T-cell (primary cell): ENCODE measurements at places on chromosomes 2 and 18.

GRCh38 chr2:120720231-120720630 lies 15.4 kb upstream of the GLI2 start:
- no peaks in the 10 kb centered on the region for H3K27me3 ChIP-seq
- H3K27ac ChIP-seq = no peak overlapping the region
- no peaks in the 10 kb centered on the region for H3K36me3 ChIP-seq
- DNase-seq = no peak
- H3K4me1 ChIP-seq = no peaks in the 10 kb centered on the region
- no peak overlapping the region for H3K4me3 ChIP-seq

- H3K4me3 ChIP-seq = no peak overlapping the region
- no peaks in the 10 kb centered on the region for H3K36me3 ChIP-seq
- H3K4me1 ChIP-seq = peaks cover 7% of the 10 kb centered on the region
- H3K27me3 ChIP-seq = no peaks in the 10 kb centered on the region
- H3K27ac ChIP-seq = peak overlapping the region; percentile 77
Measured at GRCh38 chr2:46545015-46545839, 65.9 kb downstream of the TMEM247 start.

- no peak overlapping the region for H3K27ac ChIP-seq
- H3K4me3 ChIP-seq = no peak overlapping the region
- DNase-seq = peak; percentile 72
- H3K36me3 ChIP-seq = no peaks in the 10 kb centered on the region
- H3K27me3 ChIP-seq = no peaks in the 10 kb centered on the region
- H3K4me1 ChIP-seq = no peaks in the 10 kb centered on the region
Measured at GRCh38 chr2:195498176-195498575, 158.8 kb upstream of the SLC39A10 start.

- H3K36me3 ChIP-seq = no peaks in the 10 kb centered on the region
- no peak for DNase-seq
- no peak overlapping the region for H3K4me3 ChIP-seq
- no peak overlapping the region for H3K27ac ChIP-seq
Measured at GRCh38 chr2:28276076-28276618, 116.5 kb upstream of the FOSL2 start.

GRCh38 chr2:230778350-230779063 lies 65.9 kb downstream of the CAB39 start:
- peak overlapping the region; percentile 9 for H3K27ac ChIP-seq
- no peaks in the 10 kb centered on the region for H3K27me3 ChIP-seq
- no peak overlapping the region for H3K4me3 ChIP-seq
- H3K4me1 ChIP-seq = peaks cover 38% of the 10 kb centered on the region
- no peak for DNase-seq
- H3K36me3 ChIP-seq = no peaks in the 10 kb centered on the region

DNA sequence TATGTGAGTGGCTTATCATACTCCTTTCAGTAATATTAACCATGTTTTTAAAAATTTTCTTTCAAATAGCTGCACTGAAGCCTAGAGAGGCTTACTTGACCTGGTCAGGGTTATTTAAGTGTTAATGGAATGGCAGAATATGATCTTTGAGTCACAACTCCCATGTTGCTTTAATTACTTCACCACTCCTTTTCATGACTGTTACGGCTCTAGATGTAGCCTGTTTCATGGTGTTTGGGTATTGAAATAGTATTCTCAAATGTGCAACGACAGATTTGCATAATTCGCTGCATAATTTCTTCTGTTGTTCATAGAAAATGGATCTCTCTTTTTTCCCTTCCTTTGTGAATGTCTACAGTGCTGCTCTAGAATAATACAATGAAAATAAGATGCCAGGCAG lies 51.6 kb upstream of the PLA2R1 start:
- no peak for DNase-seq
- no peak overlapping the region for H3K4me3 ChIP-seq
- H3K36me3 ChIP-seq = no peaks in the 10 kb centered on the region

GRCh38 chr2:215746226-215746886 lies 267.0 kb downstream of the MREG start:
- H3K4me1 ChIP-seq = peaks cover 11% of the 10 kb centered on the region
- H3K27ac ChIP-seq = no peak overlapping the region
- peaks cover 8% of the 10 kb centered on the region for H3K27me3 ChIP-seq
- no peaks in the 10 kb centered on the region for H3K36me3 ChIP-seq
- DNase-seq = no peak

- no peak for DNase-seq
- H3K27me3 ChIP-seq = peaks cover 7% of the 10 kb centered on the region
- H3K27ac ChIP-seq = no peak overlapping the region
- H3K4me3 ChIP-seq = no peak overlapping the region
- H3K36me3 ChIP-seq = no peaks in the 10 kb centered on the region
Measured at GRCh38 chr2:160010361-160011145, 51.9 kb downstream of the PLA2R1 start.
